ENCODE measurements at places on chromosomes 13 and 19.

DNA sequence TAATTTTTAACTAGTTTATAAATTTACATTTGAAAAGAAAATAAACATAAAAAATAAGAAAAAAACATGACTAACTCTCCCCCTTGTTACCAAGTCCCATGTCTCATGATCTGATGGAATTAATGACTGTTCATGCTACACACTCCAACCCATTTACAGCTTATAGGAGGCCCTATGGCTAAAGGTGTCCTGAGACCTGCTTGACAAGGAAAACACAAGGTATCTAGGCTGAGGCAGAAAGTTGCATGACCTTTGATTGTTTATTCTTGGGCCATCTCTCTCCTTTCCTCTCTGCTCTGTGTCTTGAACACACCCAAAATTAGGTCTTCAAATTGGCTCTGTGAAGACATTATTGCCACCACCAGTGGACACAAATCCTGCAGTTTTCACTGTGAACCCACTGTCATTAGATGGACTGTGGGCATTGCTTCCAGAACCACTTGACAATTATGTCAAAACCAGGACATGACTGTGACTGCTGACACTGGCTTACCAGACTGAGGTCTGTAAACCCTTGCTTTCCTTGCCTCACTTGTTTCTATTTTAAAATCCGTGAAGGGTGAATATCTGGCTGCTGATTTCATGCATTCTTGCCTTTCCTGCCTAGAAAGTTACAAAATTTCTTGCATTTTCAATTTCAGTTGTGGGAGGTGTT, 386.5 kb upstream of the SPRY2 start:
- DNase-seq, result no peak

- DNase-seq, result no peak
Measured at GRCh38 chr13:41916173-41916954, 44.5 kb downstream of the VWA8 start.

- no peak for DNase-seq
Measured at GRCh38 chr13:51742031-51742430, 61.9 kb downstream of the DHRS12 start.

- no peak for DNase-seq
Measured at GRCh38 chr13:37306778-37307544, 201.5 kb upstream of the CSNK1A1L start.

GRCh38 chr19:33399081-33399744, 25.7 kb downstream of the CEBPG start:
- DNase-seq, result no peak

All from stimulated activated CD4-positive, alpha-beta T cell treated with anti-CD3 and anti-CD28 coated beads, Interleukin-1b, Interleukin-23, amount 100 ng/mL, for 4 hours (primary cell).